LNCaP clone FGC (cell line): ENCODE measurements at places on chromosomes 2 and 18.

DNA sequence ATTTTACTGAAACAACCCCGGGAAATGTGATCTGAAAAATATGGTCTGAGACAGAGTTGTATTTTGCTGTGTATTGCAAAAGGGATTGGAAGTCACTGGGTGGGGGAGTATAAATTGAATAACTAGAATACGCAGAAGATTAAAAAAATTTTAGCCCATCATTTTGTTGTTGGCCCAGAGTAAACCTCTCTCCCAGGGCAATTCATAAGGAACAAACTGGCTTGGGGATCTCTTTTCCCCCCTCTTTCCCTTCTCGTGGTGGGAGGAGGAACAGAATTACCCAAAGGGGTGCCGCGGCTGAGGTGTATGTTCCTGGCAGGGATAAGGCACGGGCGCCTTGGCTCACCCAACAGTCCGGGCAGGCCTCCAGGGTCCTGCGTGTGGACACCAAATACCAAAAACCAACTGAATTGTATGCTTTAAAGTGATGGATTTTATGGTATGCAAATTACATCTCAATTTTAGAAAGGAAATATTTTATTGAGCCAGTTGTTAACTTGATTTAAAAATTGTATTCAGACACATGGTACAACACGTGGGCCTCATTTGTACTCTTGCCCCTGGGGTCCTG, 121.2 kb upstream of the SPRED2 start:
- no peak for DNase-seq

DNA sequence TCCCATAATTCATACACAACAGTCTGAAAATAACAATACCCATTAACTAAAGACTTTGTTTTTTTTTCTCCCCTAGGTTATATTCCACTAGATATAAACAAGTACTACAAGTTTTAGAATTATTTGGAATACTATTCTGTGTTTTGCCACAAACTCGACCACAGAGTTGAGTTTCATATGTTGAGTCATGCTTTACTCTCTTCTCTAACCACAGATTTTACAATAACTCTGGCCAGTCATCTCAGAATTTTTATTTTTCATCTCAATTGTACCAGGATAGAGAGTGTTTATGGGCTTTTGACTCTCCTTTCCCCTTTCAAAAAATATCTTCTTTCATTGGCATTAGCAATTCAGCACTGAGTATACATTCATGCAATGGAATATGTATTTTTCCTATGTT, 348.7 kb upstream of the GALNT5 start:
- no peak for DNase-seq

DNA sequence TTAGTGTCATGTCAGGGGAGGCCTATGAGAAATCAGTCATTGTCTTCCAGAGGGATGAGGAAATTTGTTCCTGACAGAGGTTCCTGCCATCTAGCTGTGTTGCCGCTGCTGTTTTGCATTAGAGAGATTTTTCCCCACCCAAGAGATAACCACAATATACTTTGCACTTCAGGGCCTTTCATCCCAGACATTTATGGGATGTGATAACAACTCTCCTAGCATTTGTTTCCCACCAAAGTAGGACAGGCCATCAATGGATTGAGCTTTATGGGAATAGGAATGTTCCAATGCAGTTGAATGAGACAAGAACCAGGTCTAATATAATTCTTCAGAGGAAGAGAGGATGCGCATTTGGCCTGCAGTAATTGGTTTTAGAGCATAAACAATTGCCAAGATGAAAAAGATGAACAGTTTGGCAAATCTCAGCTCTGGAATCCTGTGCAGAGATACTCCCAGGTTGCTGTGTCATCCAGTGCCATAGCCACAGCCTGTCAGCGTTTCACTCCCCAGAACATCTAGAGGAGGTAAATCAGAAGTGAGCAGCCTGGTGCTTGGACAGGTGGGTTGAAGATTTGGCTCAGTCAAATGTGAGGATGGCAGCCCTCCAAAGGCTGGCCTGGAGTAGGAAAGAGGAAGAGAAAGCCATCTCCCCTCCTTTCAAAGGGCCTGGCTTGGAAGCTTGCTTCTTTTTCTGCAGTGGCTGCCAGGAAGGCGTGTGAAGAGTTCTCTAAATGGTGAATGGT, 93.7 kb upstream of the SETBP1 start:
- DNase-seq, result no peak

DNA sequence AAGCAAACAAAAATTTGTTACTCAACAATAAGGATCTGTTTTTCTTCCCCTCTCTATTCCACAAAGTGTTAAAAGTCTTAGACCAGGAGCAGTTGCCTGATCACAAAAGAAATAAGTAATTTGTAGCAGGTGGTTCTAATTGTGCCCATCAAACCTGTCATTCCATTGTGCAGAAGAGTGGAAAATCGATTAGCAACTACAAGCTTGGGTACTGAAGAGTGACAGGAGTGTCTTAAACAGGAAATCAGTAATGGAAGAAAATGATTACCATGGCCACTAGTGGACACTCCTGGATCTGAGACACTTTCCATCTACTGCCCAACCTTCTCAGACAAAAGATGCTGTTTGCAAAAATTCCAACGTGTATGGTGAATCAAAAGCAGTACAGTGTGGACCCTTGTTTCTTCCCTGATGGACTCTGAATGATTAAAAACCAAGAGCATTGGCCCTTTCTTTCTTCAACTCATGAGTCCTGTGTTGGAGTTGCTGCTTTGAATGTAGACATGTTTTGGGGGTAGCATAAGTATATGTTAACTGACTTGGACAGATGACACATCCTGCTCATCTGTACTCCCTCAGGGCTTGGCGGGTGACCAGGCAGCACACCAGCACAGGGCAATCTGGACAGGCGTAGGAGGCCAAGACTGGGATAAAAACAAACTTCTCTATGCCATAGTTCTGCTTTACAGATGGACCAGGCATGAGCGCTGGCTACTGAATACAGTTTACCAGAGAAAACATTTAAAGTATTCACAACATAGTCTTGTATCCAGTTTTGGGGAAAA, 51.9 kb downstream of the PLA2R1 start:
- no peak for DNase-seq

DNA sequence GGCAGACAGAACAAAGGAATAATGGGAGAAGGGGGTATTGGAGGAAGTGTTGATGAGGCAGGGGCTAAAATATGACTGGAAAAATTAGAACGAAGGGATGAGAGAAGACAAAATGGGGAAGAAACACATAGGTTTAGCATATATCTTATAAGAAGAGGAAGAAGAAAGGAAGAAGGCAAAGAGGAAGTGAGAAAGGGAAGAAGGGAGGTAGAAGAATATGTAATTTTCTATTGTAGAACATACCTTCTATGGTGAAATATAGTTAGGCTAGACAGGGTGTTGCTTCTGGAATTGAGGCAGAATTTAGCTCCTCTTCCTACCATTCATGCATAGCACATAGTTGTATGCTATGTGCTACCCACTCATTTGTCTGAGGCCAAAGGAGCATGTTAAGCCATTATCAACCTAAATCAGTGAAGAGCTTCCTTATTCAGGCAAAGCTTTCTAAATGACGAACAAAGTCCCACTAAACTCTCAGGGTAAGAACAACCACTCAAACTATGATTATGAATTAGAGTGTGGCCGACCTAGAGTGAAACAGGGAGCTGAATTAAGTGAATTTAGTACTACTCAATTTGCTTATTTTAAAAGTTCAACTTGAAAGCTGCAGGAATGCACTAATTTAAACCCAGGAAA, 180.9 kb upstream of the GALNT5 start:
- DNase-seq, result no peak

DNA sequence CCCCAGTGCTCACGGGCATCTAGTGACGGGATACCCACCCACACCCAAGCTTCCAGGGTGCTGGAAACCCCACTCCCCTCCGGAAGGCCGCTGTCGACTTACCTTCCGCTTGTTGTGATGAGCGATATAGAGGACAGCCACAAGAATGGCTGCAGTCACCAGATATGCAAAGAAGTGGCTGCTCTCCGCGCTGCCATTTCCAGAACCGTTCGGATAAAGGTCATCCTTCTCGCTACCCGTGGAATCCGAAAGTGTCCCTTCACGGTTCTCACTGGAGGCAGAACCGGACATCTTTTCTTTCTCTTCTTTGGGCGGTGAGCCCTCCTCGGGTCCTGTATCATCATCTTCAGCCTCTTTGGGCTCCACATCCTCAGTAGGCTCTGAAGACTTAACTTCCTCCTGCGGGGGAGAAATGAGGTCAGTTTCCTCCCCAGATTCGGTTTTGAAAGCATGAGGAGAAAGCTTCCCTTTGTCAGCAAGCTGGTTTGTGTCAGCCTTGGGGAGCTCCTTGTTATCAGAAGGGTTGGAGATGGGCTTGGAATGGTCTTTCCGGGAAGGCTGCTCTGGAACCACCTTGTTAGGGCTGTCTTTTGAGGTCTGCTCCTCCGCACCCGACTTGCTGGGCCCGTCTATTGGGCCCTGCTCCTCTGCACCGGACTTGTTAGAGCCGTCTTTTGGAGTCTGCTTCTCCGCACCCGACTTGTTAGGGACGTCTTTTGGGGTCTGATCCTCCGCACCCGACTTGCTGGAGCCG, 1.2 kb downstream of the TGOLN2 start:
- DNase-seq, result no peak

- no peak for DNase-seq
Observed at GRCh38 chr2:35929551-35929950, 426.0 kb upstream of the CRIM1 start.

DNA sequence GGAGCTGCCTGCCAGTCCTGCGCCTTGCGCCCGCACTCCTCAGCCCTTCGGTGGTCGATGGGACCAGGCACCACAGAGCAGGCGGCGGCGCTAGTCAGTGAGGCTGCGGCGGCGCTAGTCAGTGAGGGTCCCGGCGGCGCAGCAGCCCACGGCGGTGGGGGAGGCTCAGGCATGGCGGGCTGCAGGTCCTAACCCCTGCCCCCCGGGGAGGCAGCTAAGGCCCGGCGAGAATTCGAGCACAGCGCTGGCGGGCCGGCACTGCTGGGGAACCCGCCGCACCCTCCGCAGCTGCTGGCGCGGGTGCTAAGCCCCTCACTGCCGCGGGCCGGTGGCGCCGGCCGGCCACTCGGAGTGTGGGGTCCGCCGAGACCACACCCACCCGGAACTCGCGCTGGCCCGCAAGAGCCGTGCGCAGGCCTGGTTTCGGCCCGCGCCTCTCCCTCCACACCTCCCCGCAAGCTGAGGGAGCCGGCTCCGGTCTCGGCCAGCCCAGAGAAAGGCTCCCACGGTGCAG, 867.4 kb downstream of the DSC3 start:
- no peak for DNase-seq

- DNase-seq, result no peak
Observed at GRCh38 chr18:377088-377487, 109.2 kb upstream of the THOC1 start.

- no peak for DNase-seq
Observed at GRCh38 chr2:189134485-189134884, 45.1 kb downstream of the COL5A2 start.

- DNase-seq, result no peak
Observed at GRCh38 chr2:128818248-128818647, 499.6 kb upstream of the HS6ST1 start.

DNA sequence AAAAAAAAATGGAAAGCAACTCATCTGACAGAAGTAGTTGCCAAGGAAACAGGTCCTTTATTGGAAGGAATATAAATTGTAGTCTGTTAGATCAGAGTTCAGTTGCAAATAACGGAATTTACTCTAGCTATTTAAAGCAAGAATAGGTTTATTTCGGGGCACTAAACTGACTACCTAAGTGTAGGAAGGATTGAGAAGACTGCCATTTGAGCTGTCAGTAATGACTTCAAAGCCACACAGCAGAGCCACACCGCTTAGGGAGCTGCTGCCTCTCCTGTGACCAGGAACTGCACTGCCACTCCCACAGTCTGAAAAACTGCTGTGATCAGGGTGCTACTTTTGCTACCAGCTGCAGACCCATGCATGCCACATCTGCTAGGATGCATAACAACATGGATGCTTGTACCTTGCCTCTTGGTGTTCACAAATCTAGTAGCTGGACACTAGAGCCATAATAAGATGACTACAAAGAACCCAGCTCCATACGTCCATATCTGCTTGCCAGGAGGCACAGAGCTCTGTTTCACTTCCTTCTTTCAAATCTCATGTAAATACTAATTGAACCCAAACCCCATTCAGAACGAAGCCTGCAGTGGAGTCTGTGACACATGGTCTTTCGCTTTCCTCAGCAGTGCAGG, 2.2 kb downstream of the DSG2 start:
- no peak for DNase-seq

DNA sequence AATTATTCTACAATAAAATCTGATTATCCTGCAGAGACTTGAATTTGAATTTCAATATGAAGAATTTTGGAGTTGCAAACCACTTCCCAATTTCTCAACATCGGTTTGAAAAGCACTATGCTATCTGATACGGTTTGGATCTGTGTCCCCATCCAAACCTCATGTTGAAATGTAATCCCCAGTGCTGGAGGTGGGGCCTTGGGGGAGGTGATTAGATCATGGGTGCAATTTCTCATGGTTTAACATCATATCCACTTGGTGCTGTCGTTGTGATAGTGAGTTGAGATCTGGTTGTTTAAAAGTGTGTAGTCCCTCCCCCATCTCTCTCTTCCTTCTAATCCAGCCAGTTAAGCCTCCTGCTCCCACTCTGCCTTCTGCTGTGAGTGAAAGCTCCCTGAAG, 205.7 kb downstream of the NBAS start:
- DNase-seq, result no peak

- no peak for DNase-seq
Observed at GRCh38 chr18:4369705-4370104, 85.4 kb downstream of the DLGAP1 start.

- DNase-seq, result no peak
Observed at GRCh38 chr2:75656563-75656962, 10.0 kb downstream of the MRPL19 start.

GRCh38 chr2:8314063-8314462, 367.8 kb upstream of the ID2 start:
- no peak for DNase-seq

GRCh38 chr18:32383050-32383819, 87.4 kb downstream of the GAREM1 start:
- no peak for DNase-seq

GRCh38 chr2:62844311-62845090, 139.0 kb downstream of the EHBP1 start:
- no peak for DNase-seq

GRCh38 chr2:85222792-85223191, 89.6 kb downstream of the TCF7L1 start:
- DNase-seq, result no peak

- DNase-seq, result no peak
Observed at GRCh38 chr2:1051075-1051474, 100.4 kb downstream of the SNTG2 start.

DNA sequence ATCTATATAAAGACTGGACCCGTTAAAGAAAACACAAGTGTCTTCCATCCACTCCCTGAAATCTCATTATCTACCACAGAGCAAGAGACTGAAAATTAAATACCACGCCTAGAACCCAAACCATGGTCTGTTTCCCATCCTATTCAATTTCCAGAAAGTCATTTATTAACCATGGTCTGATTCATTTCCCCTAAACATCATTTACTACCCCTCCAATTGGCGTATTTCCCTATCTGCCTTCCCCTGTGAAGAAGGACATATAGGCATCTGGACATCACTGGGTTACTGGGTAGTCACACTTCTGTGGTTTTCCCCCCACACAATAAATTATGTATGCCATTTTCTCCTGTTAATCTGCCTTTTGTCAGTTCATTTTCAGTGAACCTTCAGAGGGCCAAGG, 30.8 kb downstream of the CCDC93 start:
- DNase-seq, result no peak

GRCh38 chr2:240479111-240479501, 43.6 kb downstream of the GPC1 start:
- DNase-seq, result no peak
